Endothelial cell (in vitro differentiated cells): ENCODE measurements at places on chromosomes 1 and 21.
A peak's percentile ranks its signal among the peaks of the same experiment; 100 is the strongest.

DNA sequence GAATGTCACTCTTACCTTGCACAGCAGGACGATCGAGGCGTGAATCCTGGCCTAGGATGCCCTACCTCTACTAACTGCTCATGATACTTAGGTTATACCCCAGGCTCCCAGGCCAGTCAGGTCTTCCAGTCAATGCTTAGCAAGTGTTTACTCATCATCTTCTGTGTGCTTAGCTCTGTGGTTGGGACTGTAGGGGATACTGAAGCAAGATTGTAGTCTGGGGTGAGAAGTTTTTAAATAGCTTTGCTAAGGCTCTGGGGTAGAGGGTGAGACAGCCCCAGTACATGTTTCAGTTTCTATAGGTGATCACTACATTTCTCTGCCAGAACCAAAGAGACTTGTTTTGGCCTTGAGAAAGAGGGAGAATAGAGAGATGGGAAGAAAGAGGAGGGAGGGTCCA, 250.8 kb upstream of the KIAA0040 start:
- no peak for DNase-seq

GRCh38 chr1:30081379-30082102, 641.8 kb downstream of the MATN1 start:
- no peak for DNase-seq

GRCh38 chr21:35408401-35408800, 359.3 kb upstream of the RUNX1 start:
- no peak for DNase-seq

DNA sequence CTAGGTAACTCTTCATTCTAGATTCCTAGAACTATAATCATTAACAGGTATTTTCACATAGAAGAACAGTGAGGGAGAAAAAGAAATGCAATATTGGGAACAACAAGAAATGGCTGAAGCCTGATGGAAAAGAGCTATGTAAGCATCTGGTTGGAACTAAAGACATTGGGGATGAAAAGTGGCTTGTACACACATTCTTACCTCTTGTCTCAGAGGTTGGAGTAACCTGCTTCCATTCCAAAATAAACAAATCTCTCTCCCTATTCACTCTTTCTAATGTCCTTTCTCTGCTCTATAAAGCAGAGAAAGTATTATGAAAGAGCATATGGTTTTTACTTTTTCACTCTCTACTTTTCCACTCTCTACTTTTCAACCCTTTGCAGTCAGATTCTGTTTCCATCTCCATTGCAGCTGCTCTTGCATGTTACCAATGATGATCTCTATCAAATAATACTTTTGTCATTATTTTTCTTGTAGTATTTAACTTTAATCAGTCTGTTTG, 37.5 kb downstream of the CMPK1 start:
- no peak for DNase-seq

DNA sequence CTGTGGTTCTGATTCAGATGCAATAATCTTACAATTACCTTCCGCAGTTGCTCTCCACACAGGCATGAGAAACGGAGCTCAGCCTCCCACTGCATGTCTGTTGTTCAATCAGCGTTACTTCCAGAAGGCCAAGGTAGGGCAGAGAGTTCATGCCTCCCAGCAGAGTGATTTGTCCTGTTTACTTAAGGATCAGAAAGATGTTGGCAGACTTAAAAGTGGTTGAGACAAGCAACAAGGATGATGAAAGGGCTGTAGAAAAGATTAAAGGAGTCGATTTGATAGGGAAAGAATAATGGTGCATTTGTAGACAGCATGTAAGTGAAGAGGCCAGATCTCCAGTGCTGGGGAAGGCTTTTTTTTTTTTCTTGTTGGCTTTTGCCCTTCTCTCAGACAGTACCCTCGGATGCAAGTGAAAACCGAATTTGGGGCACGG, 26.6 kb downstream of the ARMH1 start:
- DNase-seq: no peak

DNA sequence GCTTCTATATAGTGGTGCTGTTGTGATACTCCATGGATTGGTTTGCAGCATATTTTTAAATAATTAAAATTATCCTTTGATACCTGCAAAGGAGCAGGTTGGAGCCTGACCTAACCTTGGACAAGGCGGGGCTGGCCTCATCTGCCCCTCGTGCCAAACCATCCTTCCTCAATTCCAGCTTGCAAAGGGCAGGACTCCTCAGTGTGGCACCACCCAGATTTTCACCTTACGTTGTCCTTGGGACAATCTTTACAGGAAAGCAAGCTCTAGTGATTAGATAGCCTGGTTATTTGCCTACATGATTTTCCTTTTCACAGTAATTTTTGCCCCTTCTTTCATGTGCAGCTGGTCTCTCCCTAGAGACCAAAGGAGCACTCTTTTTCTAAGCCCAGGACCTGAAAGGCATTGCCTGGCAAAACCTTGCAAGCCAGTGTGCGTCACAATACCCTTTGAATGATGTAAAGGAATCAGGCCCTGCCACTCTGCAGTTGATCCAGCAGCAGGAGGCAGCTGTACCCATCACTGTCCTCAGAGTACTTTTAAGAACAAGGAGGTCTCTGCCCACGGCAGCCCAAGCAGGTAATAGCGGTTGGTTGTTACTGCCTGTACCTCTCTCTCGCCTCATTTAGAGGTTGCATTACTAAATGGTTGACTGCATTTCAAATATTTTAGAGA, 99.4 kb downstream of the ADSS2 start:
- no peak for DNase-seq

DNA sequence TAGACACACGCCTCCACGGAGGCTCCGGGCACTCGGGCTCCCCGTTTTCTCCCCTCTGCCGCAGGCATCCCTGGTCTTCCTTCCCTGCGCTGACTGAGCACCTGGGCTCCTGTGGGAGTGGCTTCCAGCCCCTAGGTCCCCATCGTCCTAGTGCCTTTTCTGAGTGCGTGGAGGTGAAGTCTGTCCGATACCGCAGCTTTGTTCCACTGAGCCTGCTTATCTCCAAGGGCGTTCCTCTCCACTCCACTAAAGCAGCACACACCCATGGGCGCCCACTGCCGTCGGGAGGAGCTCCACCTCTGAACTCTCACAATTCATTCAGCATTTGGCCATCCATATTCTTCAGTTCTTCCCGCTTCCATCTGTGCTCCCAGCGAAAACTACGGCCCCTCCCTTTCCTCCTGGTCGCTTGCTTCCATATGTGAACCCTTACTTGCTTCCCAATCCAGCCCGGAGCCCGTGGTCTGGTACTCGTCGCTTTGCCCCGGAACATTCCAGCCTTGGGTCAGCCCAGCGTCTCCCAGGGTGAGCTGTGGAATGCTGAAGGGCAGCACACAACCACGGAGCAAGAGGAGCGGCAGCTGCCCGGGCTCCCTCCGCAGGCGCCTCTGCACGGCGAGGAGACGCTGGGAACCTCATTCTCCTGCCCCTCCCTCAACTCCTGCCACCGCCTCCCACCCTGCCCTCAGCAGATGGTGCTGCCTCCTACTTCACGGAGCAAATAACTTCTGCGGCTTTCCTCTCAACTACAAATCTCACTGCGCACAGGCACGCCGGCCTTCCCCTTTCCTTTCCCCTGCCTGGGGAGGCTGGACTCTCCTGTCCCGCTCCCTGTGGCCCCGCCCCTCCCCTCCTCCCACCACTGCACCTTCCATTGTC, 27.5 kb downstream of the ATP8B2 start:
- peak; percentile 39 for DNase-seq

DNA sequence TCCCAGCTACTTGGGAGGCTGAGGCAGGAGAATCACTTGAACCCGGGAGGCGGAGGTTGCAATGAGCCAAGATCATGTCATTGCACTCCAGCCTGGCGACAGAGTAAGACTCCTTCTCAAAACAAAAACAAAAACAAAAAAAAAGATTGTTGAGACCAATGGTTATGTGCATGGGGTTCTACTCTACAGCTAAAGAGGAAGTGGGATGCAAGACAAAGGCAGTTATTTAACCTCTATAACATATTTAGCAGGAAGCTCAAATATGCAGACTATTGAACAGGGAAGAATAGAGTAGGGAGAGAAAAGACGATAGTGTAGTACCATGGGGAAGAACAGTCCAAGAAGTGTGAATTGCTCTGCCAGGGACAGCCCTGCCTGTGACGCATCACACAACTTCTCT, 227.7 kb downstream of the SMYD3 start:
- no peak for DNase-seq

DNA sequence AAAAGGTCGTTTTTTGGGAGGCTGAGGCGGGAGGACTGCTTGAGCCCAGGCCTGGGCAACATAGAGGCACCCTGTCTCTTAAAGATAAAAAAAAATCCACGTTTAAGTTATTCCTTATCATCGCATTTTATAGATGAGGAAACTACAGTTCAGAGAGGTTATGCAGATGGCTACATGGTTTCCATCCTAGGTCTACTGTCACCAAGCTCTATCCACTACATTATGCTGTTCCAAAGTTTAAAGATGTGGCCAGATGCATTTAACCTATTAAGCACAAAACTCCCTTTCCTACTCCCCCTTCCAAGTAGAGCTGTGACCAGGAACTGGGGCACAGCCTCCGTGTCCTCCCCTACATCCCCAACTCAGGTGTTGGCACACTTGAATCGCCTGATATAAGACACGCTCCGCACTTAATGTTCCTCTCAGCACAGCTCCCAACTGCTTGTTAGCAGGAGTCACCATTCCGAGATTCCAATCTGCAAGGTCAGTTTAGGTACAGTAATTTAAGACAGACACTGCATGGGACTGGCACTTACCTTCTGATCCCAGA, 1.3 kb downstream of the TAF5L start:
- DNase-seq: no peak

- DNase-seq: no peak
Measured at GRCh38 chr1:235278233-235278914, 49.6 kb downstream of the ARID4B start.

DNA sequence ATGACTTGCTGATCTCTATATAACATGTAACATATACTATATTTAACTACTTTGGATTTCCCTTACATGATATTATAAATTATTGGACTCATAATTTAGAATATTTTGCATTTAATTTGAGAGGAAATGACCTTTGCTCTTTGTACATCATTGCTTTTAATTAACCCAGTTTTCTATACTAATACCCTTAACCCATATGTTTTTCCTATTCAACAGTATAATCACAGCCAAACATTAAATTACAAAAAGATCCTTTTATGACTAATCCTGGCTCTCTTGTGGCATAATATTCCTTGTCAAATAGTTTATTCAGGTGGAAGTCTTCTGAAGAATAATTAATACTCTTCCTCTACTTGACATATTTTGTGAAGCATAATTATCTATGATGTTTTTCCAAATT, 56.0 kb upstream of the GPR52 start:
- DNase-seq: no peak

GRCh38 chr1:60066001-60066400, 7.6 kb downstream of the C1orf87 start:
- no peak for DNase-seq

- no peak for DNase-seq
Measured at GRCh38 chr1:52306227-52307006, 59.6 kb downstream of the CC2D1B start.

DNA sequence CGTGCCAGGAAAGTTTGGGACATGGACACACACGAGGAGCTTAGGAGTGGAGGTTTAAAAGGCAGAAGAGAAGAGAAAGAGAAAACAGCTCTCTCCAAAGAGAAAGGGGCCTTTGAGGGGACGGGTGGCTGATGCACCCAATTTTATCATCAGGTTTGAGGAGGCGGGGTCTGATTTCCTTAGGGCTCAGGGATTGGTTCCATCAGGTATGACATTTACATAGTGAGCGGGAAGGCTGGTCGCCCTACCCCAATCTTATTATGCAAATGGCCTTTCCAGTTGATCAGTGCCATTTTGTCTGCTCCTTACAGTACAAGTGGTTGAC, 749.1 kb upstream of the TPTE start:
- DNase-seq: no peak

- DNase-seq: no peak
Measured at GRCh38 chr1:95111014-95111413, 6.1 kb upstream of the TLCD4 start.
